RWPE1 (cell line): ENCODE measurements at places on chromosomes 4 and X.

GRCh38 chrX:7269991-7270390 is 122.0 kb upstream of the PUDP start:
- no peak for DNase-seq

- DNase-seq: no peak
Measured at GRCh38 chr4:12636191-12636590, 847.9 kb downstream of the RAB28 start.

DNA sequence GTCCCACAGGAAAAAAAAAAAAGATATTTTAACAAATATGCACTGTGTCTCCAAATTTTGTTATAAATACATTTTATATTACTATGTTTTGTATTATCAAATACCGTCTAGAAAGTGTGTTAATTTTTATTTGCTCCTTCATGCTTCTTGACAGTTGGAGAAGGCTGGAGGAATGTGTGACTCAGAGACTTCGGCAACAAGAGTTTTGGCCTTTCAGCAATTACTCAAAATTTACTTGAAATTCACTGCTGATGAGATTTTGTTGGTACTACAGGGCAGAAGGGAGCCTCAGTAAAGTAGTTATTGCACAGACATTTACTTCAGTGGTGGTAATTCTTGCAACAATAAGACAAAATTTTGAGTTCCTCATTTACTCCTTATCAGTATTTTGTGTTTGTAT is 2164.0 kb downstream of the PCDH7 start:
- DNase-seq: no peak

DNA sequence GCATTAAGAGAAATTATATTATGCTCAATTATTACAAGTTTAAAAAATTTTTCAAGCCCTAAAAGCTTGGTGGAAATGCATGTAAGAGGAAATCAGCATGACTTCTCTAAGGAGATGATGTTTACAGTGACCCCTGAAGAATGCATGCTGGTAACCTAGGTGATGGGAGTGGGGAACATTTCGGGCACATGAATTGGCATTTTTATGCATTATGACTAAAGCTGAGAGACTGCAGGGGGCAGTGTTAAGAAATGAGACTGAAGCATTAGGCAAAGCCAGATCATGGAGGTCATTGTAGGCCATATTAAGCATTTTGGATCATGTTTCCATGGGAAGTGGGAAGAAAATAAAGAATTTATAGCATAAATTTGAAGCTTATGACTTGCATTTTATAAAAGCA is 421.3 kb downstream of the FAT4 start:
- no peak for DNase-seq
